ENCODE measurements at places on chromosomes 3 and 15.

GRCh38 chr3:79018671-79019136 is 749.1 kb downstream of the ROBO1 start:
- peak; percentile 43 for DNase-seq

- peak; percentile 75 for DNase-seq
Measured at GRCh38 chr15:55318588-55319494, at the start of the genes PIGB and PIGBOS1. Gene PIGB, plus strand, starts transcription at chr15:55319222. Its CDS starts 29 bp downstream, at chr15:55319251. Gene PIGBOS1, minus strand, starts transcription at chr15:55319123. Its CDS starts 1,331 bp downstream, at chr15:55317792.

DNA sequence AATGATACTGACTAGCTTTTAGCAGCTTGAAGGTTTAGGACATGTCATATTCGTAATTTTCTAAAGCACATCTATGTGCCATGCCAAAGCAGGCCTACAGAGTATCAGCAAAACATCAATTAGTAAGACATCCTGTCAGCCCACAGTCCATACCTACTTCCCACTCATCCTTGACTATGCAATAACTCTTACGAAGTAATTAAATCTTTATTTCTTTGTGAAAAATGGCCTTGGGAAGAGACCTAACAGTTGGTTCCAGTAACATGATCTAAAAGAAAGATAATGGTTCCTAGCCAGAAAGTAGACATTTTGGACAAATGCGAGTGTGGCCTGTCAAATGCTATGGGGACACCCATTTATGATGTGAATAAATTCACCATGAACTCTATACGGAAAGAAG is 172.6 kb upstream of the TNIK start:
- DNase-seq: no peak

DNA sequence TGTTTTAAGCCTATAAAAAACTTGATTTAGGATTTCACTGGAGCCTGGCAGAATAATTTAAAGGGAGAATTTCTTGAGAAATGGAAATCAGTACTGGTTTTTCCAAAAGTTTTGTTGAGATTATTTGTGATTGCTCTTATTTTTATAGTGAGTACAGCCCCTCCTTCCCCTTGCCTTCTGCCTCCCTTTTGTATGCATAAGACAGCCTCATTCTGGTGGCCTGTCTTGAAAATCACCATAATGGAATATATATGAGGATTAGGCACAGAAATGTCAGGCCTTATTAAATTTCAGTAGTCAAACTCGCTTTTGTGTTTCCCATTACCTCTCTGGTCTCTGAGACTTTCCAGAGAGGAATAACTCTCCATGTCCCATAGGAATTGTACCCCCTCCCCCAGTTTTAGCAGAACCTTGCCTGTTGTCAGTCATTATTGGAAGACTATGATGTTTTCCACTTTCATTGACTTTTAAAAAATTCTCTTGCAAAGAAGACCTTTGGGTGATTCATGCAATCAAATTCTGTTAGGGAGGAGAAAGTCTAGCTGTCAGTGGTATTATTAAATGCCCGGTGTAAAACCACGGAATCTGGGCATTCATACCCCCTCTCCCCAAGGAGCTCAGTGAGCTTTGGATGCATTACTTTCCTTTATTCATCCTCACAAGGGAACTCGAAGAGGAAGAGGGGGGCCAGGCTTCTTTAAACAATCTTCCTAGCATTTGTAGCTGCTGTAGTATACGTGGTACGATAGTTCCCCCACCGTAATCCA is 171.6 kb upstream of the TSC22D2 start:
- DNase-seq: no peak

GRCh38 chr15:33720952-33721351 is 247.3 kb upstream of the CHRM5 start:
- no peak for DNase-seq

DNA sequence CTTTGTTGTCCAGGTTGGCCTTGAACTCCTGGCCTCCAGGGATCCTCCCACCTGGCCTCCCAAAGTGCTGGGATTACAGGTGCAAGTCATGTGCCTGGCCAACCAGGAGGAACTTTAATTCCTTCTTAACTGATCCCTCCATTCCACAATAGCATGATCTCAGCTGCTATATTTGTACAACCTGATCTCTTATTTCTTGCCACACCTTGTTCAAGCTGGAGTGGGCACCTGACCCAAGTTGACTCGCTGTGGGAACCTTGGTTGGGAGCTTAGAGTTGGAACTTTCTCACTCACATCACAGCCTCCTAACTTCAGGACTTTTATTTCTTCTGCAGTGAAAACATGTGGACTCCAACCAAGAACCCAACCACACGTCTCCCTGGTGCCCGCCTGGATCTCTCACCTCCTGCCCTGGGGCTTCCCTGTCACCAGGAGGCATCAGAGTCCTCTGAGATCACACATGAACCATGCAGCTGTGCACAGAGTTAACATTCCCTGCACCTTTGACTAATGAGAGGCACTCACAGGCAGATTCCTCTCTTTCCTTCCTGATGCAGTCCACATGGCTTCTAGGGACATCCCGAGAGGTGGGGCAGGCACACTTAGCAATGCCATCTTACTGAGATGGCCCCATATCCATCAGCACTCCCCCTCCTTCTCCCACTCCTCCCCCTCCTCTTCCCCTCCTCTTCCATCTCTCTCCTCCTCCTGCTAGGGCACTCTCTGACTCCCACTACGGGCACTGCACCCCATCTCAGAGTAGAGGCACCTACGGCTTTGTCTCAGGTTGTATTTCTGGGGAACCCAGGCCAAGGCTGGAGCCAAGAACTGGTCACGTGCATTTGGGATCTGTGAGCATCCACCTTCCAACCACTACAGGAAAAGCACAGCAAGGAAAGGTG is 9.7 kb upstream of the CYFIP1 start:
- DNase-seq: no peak

- no peak for DNase-seq
Measured at GRCh38 chr3:74711913-74712512, 97.6 kb upstream of the CNTN3 start.

DNA sequence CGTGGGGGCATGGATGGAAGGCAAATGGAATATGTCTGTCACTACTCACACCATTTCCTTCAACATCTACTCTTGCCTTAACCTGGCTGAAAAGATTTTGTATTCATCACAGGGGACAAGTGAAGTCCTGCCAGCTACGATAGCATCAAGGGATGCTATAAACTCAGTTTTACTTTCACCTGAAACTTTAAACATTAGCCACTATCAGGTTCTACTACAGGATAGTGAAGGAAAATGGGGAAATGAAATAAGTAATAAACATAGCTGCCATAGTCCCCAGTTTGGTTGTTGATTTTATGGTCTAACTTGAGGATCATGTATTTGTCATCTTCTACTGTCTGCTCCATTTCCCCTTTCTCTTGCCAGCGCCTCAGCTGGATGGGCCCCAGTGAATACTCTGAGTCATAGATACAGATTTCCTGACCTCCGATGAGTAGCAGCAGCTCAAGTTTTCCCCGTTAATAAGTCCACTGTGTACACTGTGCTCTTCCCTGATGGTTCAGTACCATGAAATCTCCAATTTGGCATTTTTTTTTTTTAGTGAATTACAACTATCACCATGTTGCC is 338.2 kb upstream of the SLCO3A1 start:
- no peak for DNase-seq

DNA sequence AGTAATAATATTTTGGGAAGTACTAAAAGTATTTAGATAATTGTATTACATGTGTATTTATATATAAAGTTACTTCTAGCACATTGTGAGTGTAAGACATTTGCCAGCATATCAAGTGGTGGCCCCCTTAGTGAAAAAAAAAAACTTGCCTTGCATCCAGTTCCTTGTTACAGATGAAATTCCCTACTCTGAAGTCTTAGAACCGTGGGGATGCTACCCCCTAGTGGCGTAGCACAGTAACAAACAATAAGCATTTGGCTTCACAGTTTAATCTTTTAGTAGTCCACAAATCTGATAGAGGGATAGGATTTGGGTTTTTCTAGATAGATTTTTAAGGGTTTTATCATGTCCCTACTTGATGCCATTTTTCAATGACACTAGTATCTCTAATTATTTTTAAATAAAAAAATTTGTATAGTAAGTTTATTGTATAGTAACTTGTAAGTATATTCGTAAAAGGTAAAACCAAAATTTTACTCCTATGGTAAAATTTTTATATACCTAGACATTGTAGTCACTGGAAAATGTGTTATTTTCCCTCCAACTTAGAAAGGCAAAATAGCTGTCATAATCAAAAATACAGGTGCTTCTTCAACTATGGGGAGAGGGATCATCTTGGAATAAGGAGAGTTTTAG is 14.3 kb downstream of the SMC4 start:
- peak; percentile 82 for DNase-seq

- no peak for DNase-seq
Measured at GRCh38 chr15:35705030-35705883, 159.3 kb upstream of the DPH6 start.

DNA sequence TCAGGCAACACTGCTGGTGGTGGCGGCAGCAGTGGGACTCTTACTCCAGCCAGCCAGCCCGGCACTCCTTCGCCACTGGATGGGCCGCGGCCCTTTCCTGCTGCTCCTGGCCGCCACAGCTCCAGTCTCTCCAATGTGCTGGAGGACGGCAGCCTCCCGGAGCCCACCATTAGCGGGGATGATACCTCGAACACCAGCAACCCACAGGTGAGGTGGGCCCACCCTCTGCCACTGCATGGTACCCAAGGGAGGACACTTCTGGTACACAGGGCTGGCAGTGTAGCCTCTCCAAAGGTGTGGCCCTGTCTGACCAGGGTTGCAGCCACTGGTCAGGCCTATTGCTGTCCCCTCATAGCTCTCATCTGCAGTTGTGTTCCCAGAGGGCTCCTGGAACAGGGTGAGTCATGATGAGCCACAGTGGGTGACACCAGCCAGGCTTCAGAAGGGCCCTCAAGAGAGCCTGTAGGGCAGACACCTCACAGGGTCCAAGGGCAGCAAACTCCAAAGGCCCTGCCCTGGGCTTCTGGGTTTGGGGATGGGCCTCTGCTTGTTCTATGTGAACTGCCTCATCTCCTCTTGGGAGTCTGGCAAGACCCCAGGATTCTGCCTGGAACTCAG is 20.8 kb downstream of the NBEAL2 start:
- DNase-seq: no peak

- DNase-seq: peak; percentile 18
Measured at GRCh38 chr15:37220949-37221670, 120.8 kb upstream of the MEIS2 start.

- peak; percentile 23 for DNase-seq
Measured at GRCh38 chr3:112293368-112294321, at the start of gene SLC9C1. Gene SLC9C1, minus strand, starts transcription at chr3:112294216. Its CDS starts 7,425 bp downstream, at chr3:112286791.

- no peak for DNase-seq
Measured at GRCh38 chr3:146511402-146512134, 32.8 kb downstream of the PLSCR1 start.

All from NCI-H510A treated with DMSO at 0.1 percent for 48 hours (cell line).